ENCODE measurements at places on chromosomes 2 and 18. TPM values are rescaled to one million over a fixed set of nuclear protein-coding genes. Genes with fewer than 3 reads are reported as not detected.

Gene FAM110C
- total RNA-seq = 0.07 TPM

Gene NPPC
- total RNA-seq = 0.07 TPM

Gene SERPINB10
- not detected for total RNA-seq

Gene IL36G
- not detected for total RNA-seq

Gene TFPI
- 489 TPM for total RNA-seq

Gene CMPK2
- total RNA-seq = 0.36 TPM

Gene GCA
- 4.6 TPM for total RNA-seq

Gene MATN3
- 3.4 TPM for total RNA-seq

Gene STPG4
- total RNA-seq = 0.20 TPM

Gene LIMS3
- 4.2 TPM for total RNA-seq

Gene TMEM198
- 1.3 TPM for total RNA-seq

Gene CHST9
- not detected for total RNA-seq

Gene PJVK
- total RNA-seq = 2.5 TPM

Gene FHOD3
- total RNA-seq = 7.0 TPM

Gene ATG9A
- 73.7 TPM for total RNA-seq

Gene BCL11A
- total RNA-seq = 0.20 TPM

Gene CHRNG
- not detected for total RNA-seq

Gene CYRIA
- 5.5 TPM for total RNA-seq

Gene SEMA4C
- total RNA-seq = 22.4 TPM

Gene ANKRD53
- 0.30 TPM for total RNA-seq

Gene GAL3ST2
- total RNA-seq = 0.46 TPM

Gene SPATS2L
- total RNA-seq = 44.5 TPM

Gene NHEJ1
- 22.0 TPM for total RNA-seq

Gene CNDP1
- total RNA-seq = not detected

Gene IL1R1
- total RNA-seq = 109 TPM

Gene CHRNA1
- total RNA-seq = 0.10 TPM

Gene SP110
- total RNA-seq = 4.8 TPM

Gene APOB
- total RNA-seq = not detected

Gene NEU2
- not detected for total RNA-seq

Gene ESPNL
- 2.5 TPM for total RNA-seq

Gene APLF
- total RNA-seq = 5.6 TPM

Gene ZSWIM2
- 0.10 TPM for total RNA-seq

Gene NCKAP5
- 0.76 TPM for total RNA-seq

Gene POTEC
- total RNA-seq = under 0.01 TPM

Gene NRP2
- 54.9 TPM for total RNA-seq

Gene TFCP2L1
- under 0.01 TPM for total RNA-seq

Gene TWIST2
- 20.7 TPM for total RNA-seq

Gene SOWAHC
- total RNA-seq = 13.1 TPM

Gene MDH1B
- total RNA-seq = 0.33 TPM

Gene ALKAL2
- total RNA-seq = not detected

Gene CYBRD1
- total RNA-seq = 265 TPM

Data from smooth muscle cell of the pulmonary artery (primary cell).